Stimulated activated CD4-positive, alpha-beta T cell treated with anti-CD3 and anti-CD28 coated beads, Interleukin-12 subunit alpha, Interleukin-12 subunit beta, amount 100 ng/mL, for 4 hours (primary cell): ENCODE measurements at places on chromosomes 7 and 10.
A peak's percentile ranks its signal among the peaks of the same experiment; 100 is the strongest.

DNA sequence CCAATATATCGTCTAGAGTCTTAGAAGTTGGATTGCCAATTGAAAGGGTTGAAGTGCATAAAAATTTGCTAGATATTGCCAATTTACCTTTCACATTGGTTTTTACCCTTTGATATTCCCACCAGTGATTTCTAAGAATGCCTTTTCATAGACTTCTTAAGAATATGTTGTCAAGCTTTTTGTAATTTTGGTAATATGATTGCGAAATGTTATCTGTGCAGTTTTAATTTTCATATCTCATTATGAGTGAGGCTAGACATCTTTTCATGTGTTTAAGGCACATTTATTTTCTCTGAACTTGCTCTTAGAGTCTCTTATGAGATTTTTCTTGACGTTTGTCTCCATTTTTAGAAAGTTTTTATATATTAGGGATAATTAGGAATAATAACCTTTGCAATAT lies 567.2 kb downstream of the CCSER2 start:
- DNase-seq, result no peak

- DNase-seq, result no peak
These were observed 97.7 kb downstream of the ATE1 start for GRCh38 chr10:121830101-121830500.

DNA sequence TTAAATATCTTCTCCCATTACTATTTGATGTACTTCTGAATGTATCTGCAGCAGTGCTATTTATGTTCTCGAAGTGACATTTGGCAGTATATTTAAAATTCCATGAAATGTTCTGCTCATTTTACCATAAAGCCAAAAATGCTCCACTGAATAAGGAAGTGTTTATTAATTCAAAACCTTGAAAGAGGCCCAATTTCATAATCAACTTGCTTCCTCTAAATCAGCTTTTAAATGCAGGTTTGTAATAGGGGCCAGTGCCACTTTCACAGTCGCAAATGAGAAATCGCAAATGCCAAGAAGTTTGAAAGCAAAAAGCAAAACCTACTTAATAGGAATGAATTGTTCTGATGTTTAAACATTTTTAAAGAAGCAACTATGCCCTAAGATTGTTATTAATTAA lies 11.4 kb downstream of the NHLRC2 start:
- DNase-seq, result no peak

- DNase-seq, result no peak
These were observed 205.8 kb upstream of the NFE2L3 start for GRCh38 chr7:25946181-25946580.

GRCh38 chr7:84372712-84373111 lies 178.1 kb upstream of the SEMA3A start:
- no peak for DNase-seq

DNA sequence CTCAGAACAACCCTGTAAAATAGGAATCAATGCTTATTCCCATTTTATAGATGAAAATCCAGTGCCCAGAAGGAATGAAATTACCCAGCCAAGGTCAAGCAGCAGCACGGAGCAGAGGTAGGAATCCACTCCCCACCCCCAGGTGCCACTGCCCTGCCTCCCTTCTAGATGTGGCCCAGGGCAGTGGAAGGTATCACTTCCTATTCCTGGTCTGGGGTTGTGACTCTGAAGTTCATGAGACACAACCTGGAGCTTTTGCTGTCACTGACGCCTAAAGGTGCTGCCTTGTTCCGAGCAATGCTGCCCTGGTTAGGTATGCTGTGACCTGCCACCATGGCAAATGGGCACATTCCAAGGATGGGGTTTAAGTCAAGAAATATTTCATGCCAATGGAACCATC lies 53.6 kb downstream of the PIK3AP1 start:
- DNase-seq, result no peak

DNA sequence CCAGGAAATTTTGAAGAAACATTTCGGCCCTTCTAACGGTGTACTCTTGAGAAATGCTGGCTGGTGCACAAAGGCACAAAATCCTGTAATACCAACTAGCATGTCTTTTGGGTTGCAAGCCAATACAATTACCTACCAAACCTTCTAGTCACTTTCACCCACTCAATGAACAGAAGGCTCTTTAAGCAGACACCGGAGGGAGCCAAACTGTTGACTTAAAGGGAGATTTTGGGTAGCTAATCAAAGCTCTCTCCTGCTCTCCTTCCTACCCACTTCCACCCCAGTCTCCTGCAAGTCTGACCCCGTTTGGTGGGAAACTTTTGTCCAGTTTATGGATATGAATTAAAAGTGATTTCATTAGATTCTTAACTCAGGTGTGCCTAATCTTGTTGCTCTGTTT lies 24.0 kb downstream of the GRM3 start:
- DNase-seq, result no peak

DNA sequence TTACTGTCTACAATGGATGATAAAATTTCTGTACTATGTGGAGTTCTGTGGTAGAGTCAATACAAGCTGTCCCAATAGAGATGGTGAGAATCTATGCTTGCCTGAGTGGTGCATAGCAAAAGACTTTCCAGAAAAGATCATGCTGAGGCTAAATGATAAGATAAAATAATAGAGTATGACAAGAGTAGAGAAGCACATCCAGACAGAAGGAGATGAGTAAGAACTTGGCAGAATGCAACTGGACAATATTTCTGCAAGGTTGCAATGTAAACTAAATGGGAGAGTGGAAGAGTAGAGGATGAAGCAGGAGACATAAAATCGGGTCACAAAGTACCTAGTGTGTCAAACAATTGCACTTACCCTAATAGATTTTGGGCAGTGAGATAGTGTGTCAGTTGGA lies 347.6 kb downstream of the MDFIC start:
- DNase-seq, result no peak

DNA sequence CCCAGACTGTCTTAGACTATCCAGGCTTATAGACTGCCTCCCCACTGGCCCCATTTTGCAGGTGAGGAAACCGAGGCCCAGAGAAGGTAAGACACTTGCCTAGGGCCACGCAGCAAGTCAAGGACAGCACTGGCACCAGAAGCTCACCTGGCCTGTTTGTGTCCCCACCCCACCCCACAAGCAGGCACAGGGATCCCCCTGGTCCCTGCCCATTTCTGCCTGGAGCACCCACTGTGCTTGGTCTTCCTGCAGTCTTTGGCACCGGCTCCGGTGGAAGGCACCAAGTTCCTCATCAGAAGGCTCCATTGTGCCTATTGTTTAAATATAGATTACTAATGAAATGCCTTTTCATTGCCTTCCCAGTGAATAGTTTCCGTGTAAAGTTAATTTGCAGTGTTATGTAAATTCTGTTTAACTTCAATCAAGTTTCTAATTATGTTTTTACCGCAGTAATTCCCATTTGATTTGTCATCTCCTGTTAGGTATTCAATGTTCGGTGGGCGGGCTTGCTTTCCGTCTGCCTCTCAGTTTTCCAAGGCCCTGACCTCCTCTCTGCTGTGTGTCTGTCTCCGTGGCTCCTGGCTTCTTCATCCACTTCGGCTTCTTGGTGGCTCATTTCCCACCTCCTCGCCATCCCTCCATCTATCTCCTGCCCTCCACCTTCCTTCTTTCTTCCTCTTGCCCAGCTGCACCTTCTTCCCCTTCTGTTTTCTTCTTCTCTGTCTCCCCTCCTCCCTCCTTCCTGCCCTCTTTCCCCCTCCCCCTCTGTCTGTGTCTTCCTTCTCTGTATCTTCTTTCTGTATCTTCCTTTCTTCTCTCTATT lies 75.8 kb downstream of the ZMIZ1 start:
- DNase-seq, result no peak

- no peak for DNase-seq
These were observed 181.3 kb downstream of the RPS24 start for GRCh38 chr10:78214955-78215354.

GRCh38 chr10:43249151-43249961 lies 17.5 kb downstream of the RASGEF1A start:
- no peak for DNase-seq

DNA sequence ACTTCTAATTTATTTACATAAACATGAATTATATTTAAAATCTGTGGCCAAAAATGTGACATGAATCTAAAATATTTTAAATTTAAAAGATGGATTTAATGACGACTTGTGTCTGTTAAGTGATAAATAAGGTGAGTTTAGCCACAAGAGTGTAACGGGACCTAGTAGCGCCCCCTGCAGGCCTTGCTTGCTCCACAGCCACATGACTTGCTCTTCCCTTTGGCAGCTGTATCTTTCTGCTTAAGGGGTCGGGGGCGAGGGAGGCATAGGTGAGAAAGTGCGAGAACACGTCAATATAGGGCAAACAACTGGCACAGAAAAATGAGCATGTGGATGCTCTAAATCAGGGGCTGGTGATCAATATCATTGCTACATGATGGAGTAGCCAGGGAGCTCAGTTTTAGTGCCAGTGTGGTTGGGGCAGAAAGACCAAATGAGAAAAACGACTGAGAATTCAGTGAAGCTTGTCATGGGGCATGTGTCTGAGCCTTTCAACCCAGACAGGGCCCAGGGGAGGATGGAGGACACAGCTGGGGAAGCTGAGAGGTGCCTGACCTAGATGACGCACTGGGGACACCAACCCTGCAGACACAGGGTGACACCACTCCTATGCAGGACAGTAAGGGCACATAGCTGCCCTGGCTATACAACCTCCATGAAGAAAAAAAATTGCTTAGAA lies 49.8 kb downstream of the PAXIP1 start:
- peak; percentile 69 for DNase-seq

GRCh38 chr10:46552526-46553237 lies 3.8 kb downstream of the GPRIN2 start:
- DNase-seq, result no peak

DNA sequence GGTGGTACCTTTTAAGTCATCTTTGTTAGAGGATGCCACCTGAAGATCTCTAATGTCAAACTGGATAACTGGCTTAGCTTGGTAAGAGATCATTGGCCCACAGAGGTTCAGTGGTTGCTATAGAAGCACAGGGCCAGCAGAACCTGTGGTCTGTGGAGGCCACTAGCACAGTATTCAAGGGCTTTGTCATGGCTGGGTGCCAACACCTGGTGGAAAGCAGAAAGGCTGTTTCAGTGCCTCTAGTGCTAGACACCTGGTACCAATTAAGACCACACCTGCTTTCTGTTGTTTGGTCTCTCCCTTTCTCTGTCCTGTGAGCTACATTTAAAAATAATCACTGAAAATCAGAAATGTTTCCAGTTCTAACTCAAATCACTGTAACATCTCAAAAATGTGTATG lies 10.0 kb upstream of the PCGF5 start:
- no peak for DNase-seq

GRCh38 chr10:31707093-31708039 lies 221.3 kb downstream of the ARHGAP12 start:
- peak; percentile 36 for DNase-seq

- DNase-seq, result no peak
These were observed 9.4 kb downstream of the ACSL5 start for GRCh38 chr10:112383325-112383724.
